NCI-H774 (cell line): ENCODE measurements at places on chromosomes 6 and 20.

- DNase-seq = no peak
Measured at GRCh38 chr20:18265441-18265840, 22.9 kb upstream of the ZNF133 start.

GRCh38 chr6:100346828-100347227 is 117.9 kb downstream of the SIM1 start:
- DNase-seq = no peak

DNA sequence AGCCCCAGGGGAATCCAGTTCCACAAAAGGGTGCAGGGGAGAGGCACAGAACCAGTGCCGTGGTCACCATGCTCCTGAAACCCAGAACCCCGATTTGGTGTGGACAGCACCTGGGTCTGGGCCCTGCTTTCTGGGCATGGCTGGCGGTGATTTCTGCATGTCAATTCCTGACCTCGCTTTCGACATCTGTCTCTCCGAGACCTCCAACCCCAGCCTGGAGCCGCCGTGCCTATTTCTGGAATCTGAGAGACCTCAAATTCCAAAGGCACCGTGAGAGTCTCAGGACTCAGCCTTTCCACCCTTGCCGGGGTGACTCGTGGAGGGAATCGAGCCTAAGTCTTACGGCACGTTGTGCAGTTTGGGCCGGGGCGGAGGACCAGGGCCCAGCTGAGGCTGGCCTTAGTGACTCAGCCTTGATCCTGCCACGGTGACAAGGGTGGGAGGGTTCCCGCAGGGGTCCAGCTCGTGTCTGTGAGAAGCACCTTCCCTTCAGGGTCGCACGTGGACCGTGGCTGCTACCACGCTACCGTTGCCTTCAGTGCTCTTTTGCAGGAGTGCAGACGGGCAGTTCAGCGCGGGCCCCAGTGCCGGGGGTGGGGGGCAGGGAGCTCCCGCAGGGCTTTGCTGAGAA is 133.7 kb downstream of the PXDC1 start:
- DNase-seq = no peak

DNA sequence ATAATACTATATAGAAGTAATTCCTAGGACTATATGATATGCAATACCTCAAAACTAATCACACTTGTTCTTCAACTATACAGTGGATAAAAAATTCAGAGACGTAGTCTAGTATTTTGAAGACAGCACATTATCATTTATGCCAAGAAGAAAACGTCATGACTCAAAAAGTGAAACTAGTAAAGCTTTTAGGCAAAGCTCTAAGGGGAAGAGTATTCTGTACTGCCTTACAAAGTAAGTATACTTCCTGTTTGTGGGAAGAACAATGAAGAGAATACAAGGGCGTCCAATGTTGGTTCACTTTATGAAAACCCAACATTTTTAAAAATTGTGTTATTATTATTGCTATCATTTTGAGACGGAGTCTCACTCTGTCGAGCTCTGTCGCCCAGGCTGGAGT is 27.9 kb downstream of the LOC128125822 start:
- no peak for DNase-seq

GRCh38 chr6:1067346-1067745 is 244.6 kb upstream of the FOXQ1 start:
- no peak for DNase-seq

DNA sequence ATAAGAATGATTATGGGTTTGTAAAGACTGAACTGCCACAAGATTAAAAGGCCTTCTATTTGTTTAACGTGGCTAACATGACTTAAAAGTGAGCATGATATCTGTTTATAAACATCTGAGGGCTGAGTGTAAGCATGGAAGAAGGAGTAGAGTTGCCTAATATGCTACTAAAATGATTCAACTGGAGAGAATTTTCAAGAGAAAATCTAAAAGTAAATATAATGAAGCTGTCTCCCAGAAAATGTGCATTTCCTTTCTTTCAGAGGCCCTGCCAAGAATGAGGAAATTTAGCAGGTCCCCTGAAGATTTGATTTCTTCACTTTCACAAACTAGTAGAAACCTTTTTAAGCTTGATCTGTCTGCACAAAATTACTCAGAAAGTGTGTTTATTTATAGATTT is 4.2 kb upstream of the EYA4 start:
- DNase-seq = no peak

- DNase-seq = no peak
Measured at GRCh38 chr6:107655245-107655644, 165.3 kb downstream of the SOBP start.

- DNase-seq = no peak
Measured at GRCh38 chr6:80544976-80545722, 438.7 kb downstream of the BCKDHB start.

DNA sequence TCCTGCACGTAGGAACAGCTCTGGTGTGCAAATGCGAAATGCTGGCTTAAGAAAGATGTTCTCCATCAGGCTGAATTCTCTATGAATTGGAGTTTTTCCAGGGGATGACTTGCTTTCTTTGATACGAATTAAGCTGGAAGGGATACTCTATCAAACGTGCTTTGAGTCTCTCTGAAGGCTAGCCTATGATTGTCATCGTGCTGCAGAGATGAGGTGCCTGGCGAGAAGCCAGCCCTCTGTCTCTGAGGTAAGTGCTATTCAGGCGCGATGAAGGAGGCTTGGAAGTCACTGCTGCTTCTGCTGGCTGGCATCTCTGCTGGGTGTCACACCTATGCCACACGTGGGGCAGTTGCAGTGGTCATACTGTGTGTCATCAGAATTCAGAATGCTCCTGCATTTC is 223.7 kb downstream of the TAF4 start:
- no peak for DNase-seq

- no peak for DNase-seq
Measured at GRCh38 chr20:21968486-21968885, 263.0 kb downstream of the PAX1 start.

- DNase-seq = peak; percentile 82
Measured at GRCh38 chr6:134822920-134823709, 126.8 kb downstream of the ALDH8A1 start.

DNA sequence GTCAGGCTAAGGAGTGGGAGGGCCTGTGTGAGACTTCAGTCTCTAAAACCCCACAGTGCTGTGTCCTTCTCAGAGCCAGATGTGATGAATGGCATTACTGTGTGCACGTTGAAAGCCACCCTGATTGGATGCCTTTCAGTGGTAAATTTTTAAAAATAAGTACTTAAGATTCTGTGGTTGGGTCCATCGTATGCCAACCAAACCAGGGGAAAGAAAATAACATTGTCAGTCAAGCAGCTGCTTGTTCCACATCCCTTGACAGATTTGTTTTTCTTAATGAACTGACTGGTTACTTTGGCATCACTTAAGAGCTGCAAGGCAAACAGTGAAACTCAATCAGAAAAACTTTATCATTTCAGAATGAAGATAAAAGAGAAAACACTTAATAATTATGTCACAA is 334.0 kb upstream of the NT5E start:
- no peak for DNase-seq

- no peak for DNase-seq
Measured at GRCh38 chr6:31836474-31837368, 9.2 kb downstream of the HSPA1B start.

- no peak for DNase-seq
Measured at GRCh38 chr6:25447570-25447929, 168.4 kb downstream of the CARMIL1 start.

DNA sequence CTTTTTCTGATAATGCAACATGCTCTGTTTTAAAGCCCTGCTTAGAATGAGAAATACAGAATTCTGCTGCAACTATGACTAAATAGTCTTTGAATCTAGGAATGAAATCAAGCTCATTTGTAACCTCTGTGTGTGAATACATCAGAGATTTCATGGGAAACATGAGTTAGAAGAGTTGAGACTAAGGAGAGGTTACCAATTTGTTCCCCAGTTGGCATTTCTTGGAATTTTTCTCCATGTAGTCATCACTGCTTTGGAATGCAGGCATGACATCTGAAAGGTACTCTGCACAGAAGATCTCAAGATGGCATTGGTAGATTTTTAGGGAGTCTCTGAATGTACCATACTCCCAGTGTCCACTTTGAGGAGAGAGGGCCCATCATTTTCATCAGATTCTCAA is 237.2 kb downstream of the TFAP2A start:
- DNase-seq = no peak

GRCh38 chr6:114327074-114327473 is 15.7 kb downstream of the HS3ST5 start:
- DNase-seq = no peak

- DNase-seq = no peak
Measured at GRCh38 chr20:8228315-8228714, 96.2 kb downstream of the PLCB1 start.

GRCh38 chr6:141202626-141203025 is 930.1 kb upstream of the GJE1 start:
- DNase-seq = no peak

DNA sequence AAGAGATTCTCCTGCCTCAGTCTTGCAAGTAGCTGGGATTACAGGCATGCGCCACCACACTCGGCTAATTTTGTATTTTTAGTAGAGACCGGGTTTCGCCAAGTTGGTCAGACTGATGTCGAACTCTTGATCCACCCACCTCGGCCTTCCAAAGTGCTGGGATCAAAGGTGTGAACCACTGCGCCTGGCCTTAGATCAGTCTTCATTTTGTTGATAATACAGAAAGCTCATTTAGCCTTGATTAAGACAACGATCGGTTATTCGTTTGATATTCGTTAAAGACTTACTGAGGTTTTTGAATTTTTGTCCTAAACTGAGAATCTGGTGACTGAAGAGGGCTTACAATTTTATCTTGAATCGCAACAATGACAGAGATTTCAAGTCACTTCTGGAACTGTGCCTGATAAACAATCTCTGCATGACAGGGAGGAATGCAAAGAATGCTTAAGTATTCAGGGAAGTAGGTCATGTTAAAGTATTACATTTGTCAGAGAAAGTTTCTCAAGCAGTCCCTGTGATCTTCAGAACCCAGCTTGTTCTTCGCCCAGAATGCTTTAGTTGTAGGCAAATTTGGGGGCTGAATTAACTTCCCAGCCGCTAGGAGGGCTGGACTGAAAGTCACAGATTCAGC is 14.8 kb downstream of the AKAP12 start:
- no peak for DNase-seq

GRCh38 chr20:4684837-4685413 is 36.8 kb upstream of the PRND start:
- no peak for DNase-seq

DNA sequence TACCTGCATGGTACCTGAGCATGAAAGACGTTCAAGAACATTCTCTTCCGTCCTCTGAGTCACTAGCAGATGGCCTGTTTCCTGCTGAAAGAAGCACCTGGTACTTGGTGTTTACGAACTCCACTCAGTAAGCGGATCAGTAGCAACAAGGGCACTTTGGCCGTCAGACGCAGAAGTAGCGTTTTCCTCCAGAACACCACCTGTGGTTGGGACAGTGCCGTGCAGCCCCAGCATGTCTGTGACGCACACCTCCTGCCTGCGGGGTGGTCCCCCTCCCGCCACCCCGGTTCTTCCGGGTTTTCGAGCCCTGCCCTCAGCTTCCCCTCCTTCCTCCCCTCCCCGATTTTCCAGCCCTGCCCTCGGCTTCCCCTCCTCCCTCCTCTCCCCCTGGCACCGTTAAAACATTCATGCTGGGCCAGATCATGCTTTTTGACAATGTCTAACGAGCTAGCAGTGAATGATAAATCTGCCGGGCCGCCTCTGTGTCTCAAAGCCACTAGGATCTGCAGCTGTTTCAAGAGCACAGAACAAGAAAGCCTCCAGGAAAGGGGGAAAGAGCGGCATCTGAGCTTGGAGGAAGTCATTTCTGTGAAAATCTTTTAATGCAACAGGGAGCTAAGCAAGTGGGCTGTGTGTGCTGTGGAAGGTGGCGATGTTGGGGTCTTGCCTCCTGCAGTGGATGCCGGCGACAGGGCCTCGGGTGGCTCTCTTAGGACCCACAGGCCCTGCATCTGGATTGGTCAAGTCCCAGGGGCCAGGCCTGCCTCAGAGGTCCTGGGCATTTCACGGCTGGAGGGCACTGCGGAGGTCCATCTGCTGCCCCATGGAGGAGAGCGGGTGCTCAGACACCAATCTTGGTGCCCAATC is 207.9 kb downstream of the ERMARD start:
- peak; percentile 92 for DNase-seq

GRCh38 chr6:11291582-11291981 is 59.1 kb upstream of the NEDD9 start:
- no peak for DNase-seq

- no peak for DNase-seq
Measured at GRCh38 chr6:102215425-102215824, 821.9 kb downstream of the GRIK2 start.

- no peak for DNase-seq
Measured at GRCh38 chr6:39062014-39062740, 13.6 kb downstream of the GLP1R start.

DNA sequence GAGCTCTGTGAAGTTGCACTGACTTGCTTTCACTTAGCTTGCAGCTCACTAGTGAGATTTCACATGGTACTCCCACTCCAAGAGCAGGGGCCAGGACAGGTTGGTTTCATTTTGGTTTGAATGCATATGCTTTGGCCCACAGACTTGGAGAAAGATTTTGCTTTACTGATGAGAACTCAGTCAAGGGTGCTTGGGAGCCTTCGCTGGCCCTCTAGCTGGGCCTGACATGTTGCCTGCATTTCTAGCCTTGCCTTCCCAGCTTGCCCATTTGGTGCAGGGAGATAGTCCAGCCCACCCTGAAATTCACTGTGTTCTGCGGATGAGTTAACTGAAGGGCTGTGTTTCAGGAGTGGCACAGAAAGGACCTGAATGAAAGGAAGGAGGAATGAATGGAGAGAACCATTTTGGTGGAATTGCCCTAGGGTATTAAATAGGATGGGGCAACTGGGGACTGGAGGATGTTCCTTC is 1.9 kb downstream of the SGK1 start:
- DNase-seq = no peak

GRCh38 chr6:139308286-139308916 is 16.6 kb upstream of the TXLNB start:
- DNase-seq = no peak

GRCh38 chr6:42710316-42710715 is 12.1 kb downstream of the PRPH2 start:
- no peak for DNase-seq

DNA sequence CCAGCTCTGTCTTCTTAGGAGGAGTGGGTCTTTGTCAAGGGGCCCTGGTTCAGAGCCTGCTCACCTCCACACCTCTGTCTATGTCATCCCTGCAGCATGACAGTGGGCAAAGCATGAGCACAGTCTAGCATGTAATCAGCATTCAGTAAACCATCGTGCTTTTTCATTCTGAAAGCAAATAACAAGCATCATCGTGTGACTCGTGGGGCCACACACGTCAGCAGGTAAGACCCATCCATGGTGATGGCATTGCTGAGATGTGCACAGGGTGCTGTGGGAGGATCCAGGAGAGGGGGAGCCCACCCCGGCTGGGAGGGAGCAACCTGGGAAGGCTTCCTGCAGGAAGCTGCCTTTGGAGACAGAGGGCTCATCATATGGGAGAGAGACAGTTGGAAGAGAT is 106.7 kb downstream of the TMEM242 start:
- no peak for DNase-seq

GRCh38 chr6:144036064-144036834 is 28.2 kb upstream of the PLAGL1 start:
- no peak for DNase-seq

GRCh38 chr6:141152951-141153350 is 979.8 kb upstream of the GJE1 start:
- DNase-seq = no peak

- DNase-seq = peak; percentile 48
Measured at GRCh38 chr6:28816909-28817807, 106.6 kb downstream of the TRIM27 start.

GRCh38 chr6:70980727-70981126 is 23.9 kb upstream of the B3GAT2 start:
- no peak for DNase-seq
